T-cell (primary cell): ENCODE measurements at places on chromosomes 3 and 15.

DNA sequence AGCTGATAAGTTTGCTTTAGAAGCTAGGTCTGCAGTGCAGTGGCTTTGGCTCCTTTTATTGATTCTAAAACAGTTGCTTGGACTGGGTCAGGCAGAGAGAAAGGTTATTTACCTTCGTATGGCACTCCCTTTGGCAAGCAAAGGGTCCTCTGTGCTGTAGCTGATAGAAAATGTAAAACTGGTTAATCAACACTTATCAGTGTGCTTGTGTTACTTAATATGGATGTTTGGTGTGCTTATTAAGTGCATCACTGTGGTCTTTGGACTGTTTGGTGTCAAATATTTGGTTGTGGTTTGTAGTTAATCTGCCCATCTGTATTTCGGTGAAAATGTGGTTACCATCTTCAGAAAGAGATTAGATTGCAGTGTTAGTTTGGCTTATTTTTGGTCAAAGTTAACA is 16.0 kb downstream of the UBE2E2 start:
- no peak for DNase-seq

- DNase-seq: no peak
Observed at GRCh38 chr3:4642611-4643010, 149.5 kb downstream of the ITPR1 start.

GRCh38 chr3:34207806-34208205 is 409.4 kb downstream of the PDCD6IP start:
- no peak for DNase-seq

DNA sequence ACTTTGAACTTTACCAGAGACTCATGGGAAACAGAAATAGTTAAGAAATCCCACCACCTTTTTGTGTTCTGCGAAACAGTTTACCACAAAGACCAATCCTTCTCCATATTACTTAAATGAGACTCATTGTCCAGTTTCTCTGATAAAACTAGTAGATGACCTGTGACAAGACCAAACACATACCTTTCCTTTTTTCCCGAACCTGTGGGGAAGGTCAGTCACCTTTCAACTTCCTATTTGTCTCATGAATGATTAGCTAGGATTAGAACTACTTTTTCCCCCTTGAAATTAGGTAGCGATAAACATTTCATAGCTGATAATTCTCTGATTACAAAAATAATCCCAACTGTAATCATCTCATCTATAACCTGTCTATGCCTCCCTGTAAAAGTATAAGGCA is 2.3 kb upstream of the TBC1D5 start:
- DNase-seq: no peak

GRCh38 chr3:68345781-68346180 is 586.6 kb downstream of the TAFA4 start:
- no peak for DNase-seq

- no peak for DNase-seq
Observed at GRCh38 chr15:78808550-78808949, 2.7 kb downstream of the ADAMTS7 start.

GRCh38 chr3:44424758-44425157 is 52.7 kb downstream of the ZNF445 start:
- DNase-seq: no peak

- DNase-seq: no peak
Observed at GRCh38 chr3:159795681-159796175, 192.9 kb upstream of the IL12A start.

DNA sequence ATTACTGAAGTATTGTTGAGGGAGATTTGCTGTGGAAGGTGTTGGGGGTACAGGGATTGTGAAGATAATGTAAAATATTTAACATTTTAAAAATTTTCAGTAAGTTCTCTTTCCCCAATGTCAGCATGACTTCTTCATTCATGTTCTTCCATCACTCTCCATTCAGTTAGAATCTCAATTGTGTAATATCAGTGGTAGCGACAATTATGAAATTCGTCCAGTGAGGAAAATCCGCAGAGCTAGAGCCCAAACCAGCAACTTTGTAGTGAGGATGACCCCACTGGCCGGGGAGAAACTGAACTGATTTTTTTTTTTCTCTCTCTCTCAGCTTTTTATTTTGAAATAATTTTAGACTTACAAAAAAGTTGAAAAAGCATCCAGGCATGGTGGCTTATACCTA is 171.7 kb downstream of the PGPEP1L start:
- DNase-seq: no peak

DNA sequence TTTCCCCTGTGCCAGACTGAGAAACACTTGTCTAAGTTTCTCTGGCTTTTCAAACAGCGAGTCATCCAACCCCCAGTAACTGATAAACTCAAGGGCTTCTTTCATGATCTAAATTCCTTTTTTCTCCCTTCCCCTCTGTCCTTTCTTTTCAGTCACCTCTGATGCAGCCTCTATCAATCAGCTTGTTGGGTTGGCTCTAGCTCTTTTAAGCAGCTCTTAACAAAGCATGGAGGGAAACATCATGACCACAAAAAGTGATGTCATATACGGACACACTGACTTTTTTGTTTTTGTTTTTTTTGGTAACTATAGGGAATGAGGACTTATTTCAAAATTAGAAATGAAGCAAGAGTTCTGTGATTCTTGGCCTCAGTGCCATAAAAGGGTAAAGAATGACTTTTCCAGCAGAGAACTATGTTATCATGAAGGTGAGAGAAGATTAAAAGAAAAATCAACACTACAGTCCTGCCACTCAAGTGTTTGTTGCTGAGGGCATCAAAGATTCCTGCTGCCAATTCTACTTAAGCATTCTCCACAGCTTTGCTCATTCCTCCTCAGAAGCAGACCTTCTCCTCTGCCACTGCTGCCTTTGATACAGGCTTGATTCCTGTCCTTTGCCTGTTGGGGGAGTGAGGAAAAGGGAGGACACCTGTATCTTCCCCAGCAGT is 457.0 kb upstream of the ONECUT1 start:
- DNase-seq: no peak

GRCh38 chr3:147311716-147312115 is 94.6 kb downstream of the ZIC4 start:
- no peak for DNase-seq

- no peak for DNase-seq
Observed at GRCh38 chr3:178350763-178351162, 185.5 kb upstream of the KCNMB2 start.

DNA sequence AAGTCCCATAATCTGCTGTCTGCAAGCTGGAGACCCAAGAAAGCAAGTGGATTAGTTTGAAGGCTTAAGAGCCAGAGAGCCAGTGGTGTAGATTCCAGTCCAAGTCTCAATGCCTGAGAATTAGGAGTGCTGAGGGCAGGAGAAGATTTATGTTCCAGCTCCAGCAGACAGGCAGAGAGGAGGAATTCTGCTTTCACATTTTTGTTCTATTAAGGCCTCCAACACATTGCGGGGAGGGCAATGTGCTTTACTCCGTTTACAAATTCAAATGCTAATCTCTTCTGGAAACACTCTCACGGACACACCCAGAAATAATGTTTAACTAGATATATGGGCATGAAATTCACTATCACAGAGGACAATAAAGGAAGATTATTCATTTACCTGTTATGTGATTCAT is 54.0 kb downstream of the DPH6 start:
- no peak for DNase-seq

DNA sequence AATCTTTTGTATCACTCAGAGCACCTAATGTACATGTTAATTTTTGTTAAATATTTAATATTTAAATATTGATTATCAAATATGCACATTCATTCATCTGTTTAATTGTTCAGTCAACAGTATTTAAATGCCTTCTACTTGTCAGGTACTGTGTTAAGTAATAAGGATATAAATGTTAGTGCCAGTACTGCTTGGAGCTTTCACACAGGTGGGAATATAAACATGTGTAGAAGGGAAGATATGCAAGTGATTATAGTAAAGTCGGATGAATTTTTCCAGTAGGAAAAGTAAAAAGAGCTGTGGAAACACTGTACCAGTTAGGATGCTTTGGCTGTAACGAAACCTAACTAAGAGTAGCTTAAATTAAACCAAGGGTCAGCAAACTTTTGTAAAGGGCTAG is 95.4 kb downstream of the RSRC1 start:
- no peak for DNase-seq

DNA sequence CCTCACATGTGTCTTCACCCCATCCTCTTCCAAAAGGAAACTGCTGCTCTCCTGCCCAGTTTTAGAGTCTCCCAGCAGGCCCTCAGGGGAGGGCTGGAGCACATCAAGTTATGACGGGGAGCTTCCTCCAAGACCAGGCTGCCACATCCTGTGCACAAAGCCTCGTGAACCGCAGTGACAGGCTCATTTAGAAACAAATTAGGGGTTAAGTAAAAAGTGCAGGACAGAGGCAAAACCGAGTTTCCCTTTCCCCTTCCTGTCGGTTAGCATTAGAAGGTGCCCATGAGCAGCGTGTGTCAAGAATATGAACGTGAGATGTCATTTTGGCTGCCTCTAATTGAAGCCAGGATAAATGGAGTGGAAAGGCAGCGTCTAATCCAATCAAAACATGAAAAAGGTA is 199.7 kb downstream of the ARRDC4 start:
- DNase-seq: no peak

- no peak for DNase-seq
Observed at GRCh38 chr3:125589547-125590122, 5.7 kb downstream of the OSBPL11 start.

GRCh38 chr3:101687142-101687931 is 819 bp upstream of the RPL24 start:
- no peak for DNase-seq

DNA sequence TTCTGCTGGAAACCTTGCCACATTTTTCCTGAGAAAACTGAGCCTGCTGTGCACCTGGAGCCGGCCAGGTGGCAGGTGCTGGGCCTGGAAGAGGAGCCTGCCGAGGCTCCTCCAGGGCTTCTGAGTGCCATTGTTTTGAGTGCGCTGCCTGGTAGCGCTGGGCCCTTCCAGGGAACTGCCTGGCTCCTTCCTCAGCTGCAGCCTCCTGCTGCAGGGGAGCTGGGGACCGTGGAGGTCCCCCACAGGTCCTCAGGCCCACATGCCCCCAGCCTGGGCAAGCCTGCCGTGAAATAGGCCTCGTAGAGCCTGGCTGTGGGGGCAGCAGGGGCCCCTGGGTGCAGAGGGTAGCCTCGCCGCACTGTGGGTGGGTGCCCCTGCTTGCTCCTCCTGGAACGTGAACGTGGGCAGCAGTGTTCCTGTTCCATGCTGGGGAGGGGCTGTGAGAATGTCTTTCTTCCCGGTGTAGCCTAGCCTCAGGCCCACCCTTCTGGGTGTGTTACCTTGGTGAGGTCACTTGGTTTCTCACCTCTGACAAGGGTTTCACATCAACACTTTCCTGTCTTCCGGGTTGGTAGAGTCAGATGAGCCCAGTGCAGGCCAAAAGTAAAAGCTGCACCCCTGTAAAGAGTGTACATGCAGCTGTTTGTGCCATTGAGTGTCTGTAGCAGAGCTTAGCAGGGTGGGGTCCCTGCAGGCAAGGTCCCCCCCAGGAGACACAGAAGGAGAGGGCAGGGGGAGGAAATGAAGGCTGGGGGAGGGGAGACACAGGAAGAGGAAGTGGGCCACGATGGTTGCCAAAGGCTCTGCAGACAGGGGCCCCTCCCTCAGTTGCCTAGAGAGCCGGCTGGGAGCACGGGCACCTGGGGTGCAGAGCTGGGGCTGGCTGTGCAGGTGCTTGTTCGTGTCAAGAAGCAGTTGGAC is 34.5 kb downstream of the KLF13 start:
- DNase-seq: peak; percentile 90

- DNase-seq: no peak
Observed at GRCh38 chr15:35627696-35628095, 81.7 kb upstream of the DPH6 start.

DNA sequence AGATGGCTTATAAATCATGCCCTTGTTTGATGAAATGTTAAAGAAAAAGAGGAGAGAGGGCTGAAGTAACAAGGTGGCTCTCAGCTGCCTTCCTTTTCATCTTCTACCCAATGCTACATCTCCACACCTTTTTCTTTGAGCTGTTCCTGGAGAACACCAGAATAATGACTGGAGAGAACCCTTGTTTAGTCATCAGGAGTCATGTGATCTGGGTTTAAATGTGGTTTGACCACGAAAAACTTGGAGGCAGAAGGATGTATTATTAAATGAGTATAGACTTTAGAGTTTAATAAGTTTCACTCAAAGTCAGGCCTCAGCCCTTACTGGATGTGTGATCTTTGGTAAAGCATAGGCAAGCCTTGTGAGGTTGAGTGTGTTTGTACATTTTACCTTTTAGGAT is 230.3 kb upstream of the TBL1XR1 start:
- no peak for DNase-seq

DNA sequence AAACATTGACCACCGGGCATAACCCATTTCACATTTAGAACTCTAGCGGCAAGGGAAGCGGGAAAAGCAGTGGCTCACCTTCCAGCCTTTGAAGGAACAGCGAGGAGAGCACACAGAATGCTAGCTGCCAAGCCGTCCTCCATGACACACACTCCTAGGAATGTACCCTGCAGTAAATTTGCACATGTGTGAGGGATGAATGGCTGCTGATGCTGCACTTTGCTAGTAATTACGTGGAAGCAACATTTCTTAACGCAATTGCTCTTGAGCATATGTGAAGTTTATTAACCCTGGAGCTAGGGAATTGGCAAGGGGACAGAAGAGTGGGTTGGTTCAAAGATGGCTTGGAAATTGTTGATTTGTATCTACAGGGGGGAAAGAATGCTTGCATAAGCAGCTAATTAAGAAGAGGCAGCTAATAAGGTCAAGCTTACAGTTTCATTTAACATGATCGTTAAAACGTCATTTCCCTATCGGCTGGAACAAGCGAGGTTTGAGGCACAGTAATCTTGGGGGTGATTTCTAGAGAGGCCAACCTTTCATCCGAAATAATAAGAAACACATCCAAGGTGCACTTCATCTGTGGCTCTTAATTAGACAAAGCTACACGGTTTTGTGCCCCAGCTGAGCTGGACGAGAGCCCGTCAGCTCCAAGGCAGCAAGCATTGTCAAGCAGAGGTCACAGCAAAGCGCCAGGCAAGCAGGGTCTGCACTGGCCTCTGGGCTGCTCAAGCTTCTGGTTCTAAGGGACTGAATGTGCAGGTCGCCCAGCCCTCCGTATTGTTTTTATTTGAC is 123.4 kb downstream of the CHSY1 start:
- no peak for DNase-seq

DNA sequence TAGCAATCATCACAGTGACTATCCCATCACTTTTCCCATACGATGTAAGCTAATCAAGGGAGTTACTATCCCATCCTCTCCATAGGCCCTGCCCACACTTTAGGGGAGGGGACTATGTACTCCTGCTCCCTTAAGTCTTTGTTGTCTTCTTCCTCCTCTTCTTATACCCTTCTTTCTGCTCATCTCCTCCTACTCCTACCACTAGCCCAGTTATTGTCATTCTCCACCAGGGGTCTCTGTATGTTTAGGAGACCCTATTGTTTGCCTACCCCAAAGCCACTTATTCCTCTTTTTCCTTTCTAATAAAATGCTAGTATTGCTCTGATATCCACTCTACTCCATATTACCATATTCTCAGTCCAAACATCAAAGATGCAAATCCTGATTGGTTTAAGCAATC is 27.8 kb downstream of the STAC start:
- DNase-seq: no peak

GRCh38 chr15:99423186-99424130 is 142.3 kb upstream of the MEF2A start:
- DNase-seq: no peak
